ENCODE measurements at places on chromosomes 16 and 17.

GRCh38 chr16:64654178-64654577 lies 467.7 kb downstream of the CDH11 start:
- no peak for DNase-seq

DNA sequence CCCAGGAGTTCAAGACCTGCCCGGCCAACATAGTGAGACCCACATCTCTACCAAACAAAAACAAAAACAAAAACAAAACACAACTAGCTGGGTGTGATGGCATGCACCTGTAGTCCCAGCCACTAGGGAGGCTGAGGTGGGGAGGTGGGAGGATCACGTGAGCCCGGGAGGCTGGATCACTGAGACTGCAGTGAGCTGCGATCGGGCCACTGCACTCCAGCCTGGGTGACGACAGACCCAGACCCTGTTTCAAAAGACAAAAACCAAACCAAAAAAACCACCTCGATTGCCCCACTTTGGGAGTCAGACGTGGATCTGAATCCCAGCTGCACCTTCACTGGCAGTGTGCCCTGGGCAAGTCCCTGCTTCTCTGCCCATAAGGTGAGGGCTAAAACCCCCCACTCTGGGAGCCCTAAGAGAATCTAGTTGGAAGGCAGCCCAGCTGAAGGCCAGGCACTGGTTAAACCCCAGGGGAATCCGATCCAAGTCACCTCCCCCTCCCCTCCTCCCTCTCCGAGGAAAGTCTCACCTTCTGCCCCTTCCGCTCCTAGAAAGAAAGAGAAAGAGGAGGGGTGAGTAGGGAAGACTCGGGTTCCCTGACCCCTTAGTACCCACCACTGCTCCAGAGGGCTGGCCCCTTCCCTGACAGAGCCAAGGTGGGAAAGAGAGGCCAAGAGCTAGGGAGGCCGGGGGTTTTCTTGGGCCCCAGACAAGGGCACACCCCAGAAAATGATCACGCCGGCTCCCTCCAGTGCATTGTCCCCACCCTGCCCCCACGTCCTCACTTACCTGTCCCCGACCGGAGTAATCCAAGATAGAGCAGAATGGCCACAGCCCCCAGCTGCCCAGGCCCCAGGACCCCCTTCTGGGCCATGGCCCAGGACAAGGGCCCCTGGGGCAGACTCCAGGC lies 647 bp downstream of the PRSS8 start:
- no peak for DNase-seq

DNA sequence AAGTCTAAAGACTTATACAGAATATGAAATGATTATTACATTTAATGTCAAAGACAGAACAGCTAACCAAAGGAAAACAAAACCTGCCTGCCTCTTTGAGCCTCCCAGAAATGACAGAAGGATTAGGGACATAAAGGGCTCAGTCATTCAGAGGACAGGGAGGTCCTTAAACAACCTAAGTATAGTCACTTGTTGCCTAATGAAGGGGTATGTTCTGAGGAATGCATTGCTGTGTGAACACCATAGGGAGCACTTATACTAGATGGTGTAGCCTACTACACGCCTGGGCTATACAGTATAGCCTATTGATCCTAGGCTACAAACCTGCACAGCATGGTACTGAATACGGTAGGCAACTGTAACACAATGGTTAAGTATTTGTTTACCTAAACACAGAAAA lies 106.4 kb downstream of the PARN start:
- DNase-seq, result no peak

DNA sequence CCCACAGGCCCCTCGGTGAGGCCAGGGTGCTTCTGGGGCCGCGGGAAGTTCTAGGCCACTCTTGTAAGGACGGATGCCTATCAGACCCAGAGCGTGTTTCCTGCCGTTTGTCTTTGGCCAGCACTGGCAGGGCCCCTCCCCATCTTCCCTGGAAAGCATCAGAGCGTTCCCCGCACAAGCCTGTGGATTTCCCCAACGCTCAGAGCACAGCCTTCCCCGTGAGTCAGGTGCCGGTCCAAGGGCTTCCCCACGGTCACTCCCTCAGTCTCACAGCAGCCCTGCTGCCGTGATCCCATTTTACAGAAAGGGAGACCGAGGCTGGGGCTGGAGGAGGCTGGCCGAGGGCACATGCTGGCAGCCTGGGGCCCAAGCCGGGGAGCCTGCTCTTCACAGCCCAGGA lies 33.7 kb downstream of the CRISPLD2 start:
- no peak for DNase-seq

GRCh38 chr17:3683054-3683511 lies 12.9 kb downstream of the P2RX5 start:
- DNase-seq, result peak; percentile 37

GRCh38 chr16:66961914-66962313 lies 848 bp downstream of the CES3 start:
- no peak for DNase-seq

- no peak for DNase-seq
Observed at GRCh38 chr17:77579682-77580081, 378.8 kb upstream of the TNRC6C start.

DNA sequence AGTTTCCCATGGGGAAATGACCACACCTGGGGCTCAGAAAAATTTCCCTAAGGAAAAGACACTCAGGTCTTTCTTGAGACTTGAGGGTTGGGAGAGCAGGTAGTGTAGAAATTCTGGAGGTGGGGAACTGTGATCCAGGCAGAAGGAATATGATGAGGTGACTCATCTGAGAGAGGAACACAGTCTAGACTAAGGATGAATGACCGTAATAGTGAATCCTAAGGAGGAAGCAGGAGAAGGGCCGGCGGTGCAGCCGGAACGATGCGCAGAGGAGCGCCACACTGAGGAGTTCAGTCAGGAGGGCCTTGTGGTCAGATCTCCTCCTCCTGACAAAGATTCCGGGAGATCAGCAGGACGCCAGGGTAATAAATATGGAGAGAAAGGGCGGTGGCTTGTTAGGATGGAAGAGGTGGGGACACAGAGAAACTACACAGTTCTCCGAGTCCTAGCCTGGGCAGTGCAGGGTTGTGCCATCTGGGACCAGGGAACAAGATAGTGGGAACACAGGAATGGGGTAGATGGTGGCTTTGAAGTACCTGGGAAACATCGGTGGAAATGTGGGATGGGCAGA lies 135.6 kb downstream of the PARN start:
- DNase-seq, result no peak

DNA sequence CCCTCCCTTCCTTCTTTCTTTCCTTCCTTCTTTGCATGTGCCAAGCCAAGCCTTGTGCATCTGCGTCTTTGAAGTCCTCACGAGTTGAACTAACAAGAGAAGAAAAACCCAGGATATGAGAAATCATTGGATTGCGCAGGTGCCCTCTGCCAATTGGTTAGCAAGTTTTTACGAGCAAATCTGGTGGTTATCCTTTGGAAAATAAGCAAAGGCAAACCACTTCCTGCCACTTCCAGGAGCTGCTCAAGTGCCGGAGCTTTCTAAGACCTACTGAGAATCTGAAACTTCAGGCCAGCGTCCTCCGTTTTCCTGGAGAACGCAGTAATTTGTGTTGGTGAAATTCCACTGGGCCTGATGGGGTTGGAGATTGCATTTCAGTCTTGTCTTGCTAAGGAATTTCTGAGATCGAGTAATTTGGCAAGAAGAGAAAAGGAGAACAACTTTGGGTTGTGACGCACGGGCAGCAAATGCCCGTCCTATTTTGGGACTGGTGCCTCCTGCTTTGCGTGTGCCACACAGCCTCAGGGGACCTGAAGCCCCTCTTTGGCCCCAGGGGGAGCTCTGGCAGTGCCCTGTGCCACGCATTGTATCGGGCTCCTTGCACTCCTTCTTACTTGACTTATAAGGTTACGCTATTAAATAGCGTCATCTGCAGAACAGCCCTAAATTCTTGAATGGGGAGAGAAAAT lies 56.4 kb downstream of the CMIP start:
- DNase-seq, result no peak

Measured in stimulated activated CD4-positive, alpha-beta T cell treated with anti-CD3 and anti-CD28 coated beads, Interleukin-12 subunit alpha, Interleukin-12 subunit beta, amount 100 ng/mL, for 48 hours (primary cell).